GM23338 (cell line): ENCODE measurements at places on chromosomes 16 and 17. TPM values are rescaled to one million over a fixed set of nuclear protein-coding genes. Genes with fewer than 3 reads are reported as not detected.

DNA sequence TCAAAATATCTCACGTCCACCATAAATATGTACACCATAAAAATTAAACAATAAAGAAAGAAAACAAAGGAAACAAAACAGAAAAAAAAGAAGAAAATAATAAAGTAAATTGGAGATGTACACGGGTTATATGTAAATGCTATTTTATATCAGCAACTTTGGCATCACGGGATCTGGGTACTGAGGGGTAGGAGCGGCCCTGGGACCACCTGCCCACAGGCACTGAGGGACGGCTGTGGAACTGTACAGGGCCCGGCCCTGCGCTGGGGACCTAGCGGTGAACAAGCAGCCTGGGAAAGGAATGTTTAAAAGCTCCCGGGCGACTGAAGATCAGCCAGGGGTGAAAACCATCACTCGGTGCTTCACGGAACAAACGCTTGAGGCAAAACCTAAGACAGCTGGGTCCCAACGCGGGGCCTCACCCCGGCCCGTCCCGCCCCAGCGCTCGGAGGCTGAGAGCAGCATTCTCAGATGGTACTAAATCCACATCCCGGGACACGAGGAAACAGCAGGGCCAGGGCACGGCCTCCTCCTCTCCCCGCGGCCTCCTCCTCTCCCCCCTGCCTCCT is 31.2 kb downstream of the NXN start:
- peak; percentile 83 for DNase-seq

DNA sequence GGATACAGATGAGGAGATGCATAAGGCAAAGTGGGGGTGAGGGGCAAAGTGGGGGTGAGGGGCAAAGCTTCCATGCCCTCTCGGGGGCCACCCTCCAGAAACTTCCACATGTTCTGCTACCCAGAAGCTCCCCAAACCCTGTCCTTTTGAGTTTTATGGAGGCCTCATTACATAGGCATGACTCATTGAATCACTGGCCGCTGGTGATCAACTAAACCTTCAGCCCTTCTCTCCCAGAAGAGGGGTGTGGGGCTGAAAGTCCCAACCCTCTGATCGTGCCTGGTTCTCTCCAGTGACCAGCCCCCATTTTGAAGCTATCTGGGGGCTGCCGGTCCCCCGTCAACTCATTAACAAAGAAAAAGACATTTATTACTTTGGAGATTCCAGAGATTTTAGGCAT is 27.5 kb downstream of the ITGAE start:
- DNase-seq: no peak

GRCh38 chr17:83037084-83037873 is 42.1 kb upstream of the METRNL start:
- DNase-seq: no peak

- DNase-seq: no peak
These were observed 14.9 kb downstream of the C16orf74 start for GRCh38 chr16:85735946-85736345.

- no peak for DNase-seq
These were observed 76.3 kb downstream of the LITAF start for GRCh38 chr16:11510178-11510973.

DNA sequence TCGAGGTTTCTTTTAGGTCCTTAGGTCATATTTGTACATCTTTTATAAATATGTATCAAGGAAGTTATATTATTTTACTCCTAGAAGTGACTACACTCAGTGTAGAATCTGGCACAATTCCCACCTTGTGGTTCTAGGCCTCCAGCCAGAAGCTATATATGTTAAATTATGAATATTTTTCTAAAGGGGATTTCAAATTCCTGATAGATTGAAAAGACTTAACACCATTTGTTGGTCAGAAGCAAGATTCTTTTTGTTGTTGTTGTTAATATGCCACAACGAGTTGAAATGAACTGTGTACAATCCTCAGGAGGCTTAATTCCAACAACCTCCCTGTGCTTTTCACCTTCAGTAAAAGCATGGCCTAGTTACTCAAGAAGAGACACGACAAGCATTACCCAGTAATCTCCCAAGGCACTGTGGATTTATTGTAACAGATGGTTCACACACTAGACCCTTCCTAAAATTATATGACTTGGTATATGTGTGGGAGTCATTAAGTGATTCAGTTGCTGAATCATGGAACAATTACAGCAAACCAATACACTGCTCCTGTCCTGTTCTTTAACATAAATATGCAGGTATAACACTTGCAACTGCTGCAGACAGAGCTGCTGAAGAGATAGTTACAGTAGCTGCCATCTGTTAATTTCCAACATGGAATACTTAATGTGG is 964.4 kb upstream of the GOT2 start:
- no peak for DNase-seq

DNA sequence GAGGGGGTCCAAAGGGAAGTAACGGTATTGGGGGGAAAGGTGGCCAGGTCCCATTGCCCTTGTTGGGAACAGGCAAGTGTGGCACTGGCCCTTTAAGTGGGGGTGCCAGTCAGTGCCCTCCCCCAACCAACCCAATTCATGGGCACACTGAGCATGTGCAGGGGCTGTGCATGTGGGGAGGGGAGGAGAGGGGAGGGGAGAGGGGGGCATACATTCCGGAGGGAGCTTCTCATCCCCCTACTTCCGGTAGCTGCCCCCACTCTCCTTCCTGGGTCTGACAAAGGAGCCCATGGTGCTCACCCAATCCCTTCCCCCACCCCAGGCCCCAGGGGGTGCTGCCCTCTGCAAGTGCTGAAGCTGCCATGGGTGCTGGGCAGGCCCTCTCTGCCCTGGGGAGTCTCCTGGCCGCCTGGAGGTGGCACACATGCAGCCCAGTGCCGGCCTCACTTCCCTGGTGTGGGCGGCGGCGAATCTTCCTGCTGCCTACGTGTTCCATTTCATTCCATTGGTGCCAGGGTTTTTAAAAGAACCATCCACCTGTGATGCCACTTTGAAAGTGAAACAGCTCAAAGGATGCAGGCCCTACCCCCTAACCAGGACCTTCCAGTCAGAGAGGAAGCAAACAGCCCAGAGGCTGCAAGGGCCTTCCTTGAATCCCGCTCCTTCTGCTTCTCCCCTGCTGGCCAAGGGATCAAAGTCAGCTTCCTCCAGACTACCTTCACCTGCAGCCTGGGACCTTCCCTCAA is 11.0 kb downstream of the HEXIM2 start:
- DNase-seq: peak; percentile 63

DNA sequence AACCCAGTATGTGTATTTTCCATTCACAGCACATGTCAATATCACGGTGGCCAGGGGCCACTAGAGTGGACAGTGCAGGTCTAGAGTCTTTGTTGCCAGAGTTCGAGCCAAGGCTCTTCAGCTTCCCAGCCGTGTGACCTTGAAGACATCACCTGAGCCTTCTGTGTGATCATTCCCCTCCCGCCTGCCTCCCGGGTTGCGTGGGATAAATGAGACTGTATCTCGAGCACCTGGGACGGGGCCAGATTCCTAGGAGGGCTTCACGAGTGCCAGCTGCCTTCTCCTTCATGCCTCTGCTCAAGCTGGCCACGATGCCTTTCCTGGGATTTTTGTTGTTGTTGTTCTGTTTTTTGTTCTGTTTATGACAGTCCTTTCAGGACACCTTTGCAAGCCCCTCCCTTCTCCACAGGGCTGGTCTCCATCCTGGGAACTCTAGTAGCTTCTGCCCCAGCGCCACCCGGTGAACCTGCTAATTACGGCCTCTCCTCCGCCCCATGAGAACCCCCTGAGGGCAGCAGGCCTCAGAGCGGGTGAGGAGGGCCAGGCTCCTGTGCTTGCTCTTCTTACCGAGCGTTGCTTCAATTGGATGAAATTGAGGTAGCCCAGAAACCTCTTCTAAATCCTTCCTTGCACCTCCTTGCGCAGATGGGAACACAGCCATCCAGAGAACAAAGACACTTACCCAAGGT is 3.9 kb downstream of the SPNS2 start:
- DNase-seq: no peak

DNA sequence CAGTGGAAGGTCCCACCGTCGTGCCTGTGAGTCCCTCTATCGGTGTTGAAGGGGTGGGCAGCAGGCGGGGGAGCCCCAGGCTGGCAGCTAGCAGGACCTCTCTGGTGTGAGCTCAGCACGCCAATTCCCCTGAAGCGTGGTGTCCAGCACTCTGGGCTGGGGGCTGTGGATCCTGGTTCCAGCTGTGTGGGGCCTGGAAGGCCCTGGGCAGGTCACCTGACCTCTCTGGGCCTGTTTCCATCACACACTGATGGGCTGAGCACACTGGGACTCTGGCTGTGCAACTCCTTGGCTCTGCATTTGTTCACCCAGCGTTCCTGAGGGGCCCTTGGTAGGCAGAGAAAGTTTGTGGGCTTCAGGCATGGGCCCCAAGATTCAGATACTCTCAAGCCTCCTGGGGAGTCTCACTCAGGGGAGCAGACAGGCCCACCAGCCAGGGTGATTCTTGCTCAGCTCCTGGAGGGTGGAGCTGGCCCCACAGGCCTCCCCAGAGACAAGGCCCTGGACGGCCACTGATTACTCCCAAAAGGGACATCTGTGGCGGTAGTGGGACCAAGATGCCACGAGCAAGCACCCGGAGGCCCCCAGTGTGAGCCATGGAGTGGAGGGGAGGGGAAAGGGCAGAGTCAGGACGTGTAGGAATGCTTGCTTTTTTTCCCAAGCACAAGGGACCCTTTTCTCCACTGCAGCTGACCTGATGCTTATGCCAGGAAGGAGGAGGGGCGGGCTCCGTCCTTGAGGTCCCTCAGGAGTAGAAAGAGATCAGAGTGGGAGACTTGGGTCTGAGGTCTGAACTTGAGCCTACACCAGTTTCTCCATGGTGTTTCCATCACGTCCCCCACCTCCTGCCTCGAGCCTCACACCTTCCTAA is 8.5 kb downstream of the SCGB1C2 start:
- no peak for DNase-seq

- DNase-seq: peak; percentile 59
These were observed 21.8 kb upstream of the FOXK2 start for GRCh38 chr17:82497483-82498405.

DNA sequence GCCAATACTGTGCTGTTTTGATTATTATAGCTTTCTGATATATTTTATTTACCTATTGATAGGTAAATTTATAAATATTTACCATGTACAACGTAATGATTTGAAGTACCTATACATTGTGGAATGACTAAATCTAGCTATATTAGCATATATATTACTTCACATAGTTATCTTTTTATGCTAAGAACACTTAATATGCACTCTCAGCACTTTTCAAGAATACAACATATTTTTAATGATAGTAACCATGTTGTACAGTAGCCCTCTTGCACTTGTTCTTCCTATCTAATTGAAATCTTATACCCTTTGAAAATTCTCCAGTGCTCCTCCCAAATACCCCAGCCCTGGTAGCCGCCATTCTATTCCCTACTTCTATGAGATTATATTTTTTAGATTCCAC is 604.0 kb upstream of the KIF2B start:
- DNase-seq: no peak

GRCh38 chr17:51391982-51392654 is 131.8 kb downstream of the UTP18 start:
- no peak for DNase-seq

DNA sequence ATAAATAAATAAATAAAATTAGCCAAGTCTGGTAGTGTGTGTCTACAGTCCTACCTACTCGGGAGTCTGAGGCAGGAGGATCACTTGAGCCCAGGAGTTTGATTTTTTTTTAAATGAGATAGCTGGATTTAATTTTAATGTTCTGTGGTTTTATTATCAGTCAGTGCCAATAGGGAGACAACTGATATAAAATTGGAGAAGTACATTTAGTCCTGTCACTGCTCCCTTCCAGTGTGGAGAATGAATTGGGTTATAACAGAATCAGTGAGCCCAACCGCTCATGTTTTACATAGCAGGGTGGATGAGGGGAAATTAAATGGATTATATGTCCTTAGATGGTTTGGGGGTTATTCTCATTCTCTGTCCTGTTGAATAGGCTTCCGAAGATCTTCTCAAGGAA is 6.2 kb downstream of the NME1 start:
- no peak for DNase-seq

GRCh38 chr17:4512156-4513112 is 13.8 kb downstream of the SPNS2 start:
- DNase-seq: no peak

DNA sequence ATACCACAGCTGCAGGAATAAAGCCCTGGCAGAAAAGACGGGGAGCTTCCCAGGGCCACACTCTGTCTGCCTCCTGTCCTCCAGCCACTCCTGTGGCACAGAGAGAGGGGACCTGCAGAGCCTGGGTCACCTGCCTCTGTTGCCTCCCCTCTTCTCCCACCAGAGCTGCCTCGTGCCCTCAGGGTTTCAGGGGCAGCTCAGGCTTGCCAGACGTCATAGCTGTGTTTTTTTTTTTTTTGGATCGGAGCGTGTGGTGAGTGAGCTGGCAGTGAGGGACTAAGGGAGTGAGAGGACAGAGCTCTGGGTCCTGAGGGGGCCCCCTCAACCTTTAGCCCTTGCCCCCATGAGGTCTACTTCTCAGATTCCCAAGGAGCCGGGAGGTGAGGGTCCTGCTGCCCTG is 2.1 kb downstream of the PIK3R6 start:
- no peak for DNase-seq

DNA sequence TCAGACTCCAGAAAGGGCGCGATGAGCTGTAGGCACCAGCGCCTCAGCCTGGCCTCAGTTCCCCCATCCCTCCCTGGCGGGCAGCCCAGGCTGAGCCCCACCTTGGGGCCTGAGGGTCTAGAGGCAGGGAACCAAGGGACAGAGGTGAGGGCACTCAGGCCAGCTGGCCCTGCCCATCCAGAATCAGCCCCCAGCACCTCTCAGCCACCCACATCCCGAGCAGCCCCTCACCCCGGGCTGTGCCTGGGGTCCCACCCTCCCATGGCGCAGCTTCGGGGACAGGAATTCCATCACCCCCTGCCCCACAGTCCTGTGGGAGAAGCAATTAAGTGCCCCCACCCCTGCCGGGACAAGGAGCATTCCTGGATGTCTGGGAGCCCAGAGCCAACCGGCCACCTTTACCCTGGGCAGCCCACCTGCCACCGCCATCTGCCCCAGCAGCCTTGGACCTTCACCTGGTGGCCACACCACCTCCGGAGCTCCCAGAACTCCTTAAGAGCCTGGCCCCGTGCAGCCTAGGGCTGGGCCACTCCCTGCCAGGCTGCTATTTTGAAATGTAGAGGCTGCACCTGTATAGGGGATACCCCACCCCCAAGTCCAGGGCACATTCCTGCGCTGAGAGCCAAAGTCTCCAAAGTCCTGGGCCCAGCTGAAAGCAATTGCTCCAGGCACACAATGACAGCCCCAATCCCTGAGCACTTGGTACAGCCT is 33.7 kb upstream of the PVALEF start:
- DNase-seq: peak; percentile 49

DNA sequence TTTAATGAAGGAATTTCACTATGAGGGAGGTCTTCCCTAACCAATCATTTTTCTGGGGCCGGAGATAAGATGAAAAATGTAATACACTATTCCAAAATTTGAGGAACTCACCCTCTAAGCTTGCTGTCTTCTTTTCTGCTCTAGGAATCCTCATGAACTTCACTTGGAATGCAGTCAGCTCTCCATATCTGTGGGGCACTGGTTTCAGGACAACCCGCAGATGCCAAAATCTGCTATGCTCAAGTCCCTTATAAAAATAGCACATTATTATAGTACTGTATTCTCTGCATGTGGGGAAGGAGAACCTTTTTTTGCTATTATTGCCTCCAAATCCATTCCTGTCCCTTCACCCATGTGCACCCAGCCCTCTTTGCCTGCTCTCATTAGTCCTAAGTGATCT is 146.0 kb downstream of the ABCA8 start:
- DNase-seq: no peak

Gene MNT
- 5.7 and 6.7 TPM in 2 replicates for polyA plus RNA-seq

Gene FGF11
- 11.1 and 13.3 TPM in 2 replicates for polyA plus RNA-seq

Gene SYNGR3
- 44.7 and 45.4 TPM in 2 replicates for polyA plus RNA-seq

Gene CD300E
- not detected in 2 replicates for polyA plus RNA-seq
